ENCODE measurements at places on chromosomes 4 and X.

DNA sequence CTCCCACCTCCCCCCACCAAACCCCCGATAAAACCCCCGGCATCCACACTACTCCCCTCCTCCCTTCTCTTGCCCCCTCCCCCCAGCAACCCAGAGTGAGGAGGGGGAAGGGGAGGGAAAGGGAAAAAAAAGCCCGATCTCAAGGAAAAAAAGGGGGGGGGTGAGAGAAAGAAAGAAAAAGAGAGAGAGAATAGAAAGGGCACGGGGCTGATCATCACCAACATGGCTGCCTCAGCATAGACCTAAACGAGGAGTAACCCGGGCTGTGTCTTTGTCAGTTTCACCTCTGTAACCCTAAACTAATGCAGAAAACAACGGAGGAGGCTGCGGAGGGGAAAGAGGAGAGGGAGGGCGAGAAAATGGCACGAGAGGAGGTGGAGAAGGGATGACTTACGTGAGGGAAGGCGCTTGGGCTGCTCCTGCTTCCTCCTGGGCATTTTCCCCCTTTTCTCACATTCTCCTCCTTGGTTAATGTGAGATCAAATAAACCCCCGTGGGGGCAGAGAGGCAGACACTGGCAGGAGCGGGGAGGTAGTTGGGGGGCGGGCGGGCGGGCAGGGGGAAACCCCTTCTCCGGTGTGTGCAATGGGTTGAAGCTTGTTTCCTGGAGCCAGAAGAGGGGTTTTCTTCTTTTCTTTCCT is 532 bp downstream of the ZNF827 start:
- peak; percentile 22 for DNase-seq

GRCh38 chr4:66974665-66975064 is 570.6 kb downstream of the CENPC start:
- DNase-seq = no peak

DNA sequence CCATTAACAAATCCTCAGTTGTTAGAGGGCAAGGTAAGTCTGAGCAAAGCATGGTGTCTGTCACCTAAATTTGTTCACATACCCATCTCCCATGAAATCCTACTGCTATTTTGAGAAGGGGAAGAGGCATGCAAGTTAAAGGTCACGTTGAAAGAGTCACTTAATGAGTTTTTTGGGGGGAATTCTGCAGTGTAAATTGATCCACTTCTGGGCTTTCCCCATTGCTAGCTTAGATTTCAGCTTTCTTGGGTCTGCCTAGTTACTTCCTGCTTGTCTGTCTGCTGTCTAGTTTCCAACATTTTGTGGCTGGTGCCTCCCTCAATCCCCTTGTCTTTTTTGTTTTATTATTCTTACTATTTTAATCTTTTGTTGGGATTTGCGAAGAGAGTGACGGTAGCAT is 32.0 kb downstream of the CEP135 start:
- no peak for DNase-seq

DNA sequence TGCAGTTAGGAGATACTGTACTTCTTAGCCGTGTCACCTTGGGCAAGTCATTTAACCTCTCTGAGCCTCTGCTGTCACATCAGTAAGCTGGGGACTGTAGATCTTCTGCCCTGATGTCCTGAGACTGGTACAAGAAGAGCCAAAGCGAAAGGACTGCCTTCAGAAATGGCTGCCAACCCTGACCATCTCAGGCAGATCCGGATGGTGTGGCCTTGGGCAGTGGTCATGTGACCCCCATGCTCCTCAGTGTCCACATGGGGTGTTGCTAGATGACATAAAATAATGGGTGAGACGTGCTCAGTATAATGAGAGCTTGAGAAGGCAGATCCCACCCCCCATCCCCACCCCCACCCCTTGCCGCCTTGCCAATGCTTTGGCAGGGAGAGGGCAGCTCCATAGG is 60.4 kb upstream of the MTM1 start:
- no peak for DNase-seq

DNA sequence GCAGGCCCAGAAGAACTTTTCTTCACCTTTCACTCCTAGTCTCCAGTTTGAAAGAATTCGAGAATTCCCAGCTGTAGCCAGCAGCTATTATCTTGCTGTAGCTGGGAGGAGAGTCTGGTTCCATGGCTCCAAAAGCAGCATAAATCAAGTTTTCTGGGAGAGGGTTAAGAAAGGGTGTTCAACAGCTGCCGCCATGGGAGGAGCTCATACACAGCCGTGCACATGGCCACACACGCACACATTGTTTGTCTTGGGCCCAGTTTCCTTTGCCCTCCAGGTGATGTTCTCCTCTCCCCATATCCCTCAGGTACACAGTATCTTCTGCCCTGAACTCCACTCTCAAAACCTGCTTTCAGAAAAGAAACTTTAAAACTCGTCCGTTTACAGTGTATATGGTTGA is 4.1 kb upstream of the GPC3 start:
- no peak for DNase-seq

DNA sequence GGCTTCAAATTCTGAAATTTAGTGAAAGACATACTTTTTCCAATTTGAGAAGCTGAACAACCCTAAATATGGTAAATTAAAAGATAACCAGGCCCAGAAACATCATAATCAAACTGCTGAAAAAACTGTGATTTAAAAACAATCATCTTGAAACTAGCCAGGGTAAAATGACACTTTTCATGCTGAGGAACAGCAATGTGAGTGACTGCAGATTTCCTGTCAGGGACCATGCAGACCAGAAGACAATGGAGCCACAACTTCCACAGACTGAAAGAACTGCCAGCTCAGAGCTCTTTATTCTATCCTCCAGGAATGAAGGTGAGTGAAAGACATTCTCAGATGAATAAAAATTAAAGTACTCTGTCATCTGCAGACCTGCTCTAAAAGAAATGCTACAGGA is 73.3 kb downstream of the NAT8L start:
- no peak for DNase-seq

GRCh38 chrX:10474510-10474909 is 145.9 kb downstream of the MID1 start:
- DNase-seq = no peak

DNA sequence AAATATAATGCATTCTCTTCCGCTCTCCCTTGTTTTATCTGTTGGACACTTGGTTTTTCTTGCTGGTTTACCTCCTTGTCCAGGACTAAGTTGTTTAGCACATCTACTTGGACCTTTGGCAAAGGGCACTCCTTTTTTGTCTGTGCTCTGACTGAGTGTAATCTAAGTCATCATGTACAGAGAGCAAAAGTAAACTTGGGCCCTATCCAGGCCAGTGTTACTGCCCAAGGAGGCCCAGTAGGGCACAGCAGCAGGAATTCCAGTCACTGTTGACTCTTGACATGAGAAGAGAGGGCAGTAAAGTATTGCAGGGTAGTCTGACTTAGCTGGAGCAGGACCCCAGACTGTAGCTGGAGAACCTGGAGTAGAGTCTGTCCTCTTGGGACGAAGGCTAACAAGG is 445.5 kb downstream of the ZIC3 start:
- no peak for DNase-seq

DNA sequence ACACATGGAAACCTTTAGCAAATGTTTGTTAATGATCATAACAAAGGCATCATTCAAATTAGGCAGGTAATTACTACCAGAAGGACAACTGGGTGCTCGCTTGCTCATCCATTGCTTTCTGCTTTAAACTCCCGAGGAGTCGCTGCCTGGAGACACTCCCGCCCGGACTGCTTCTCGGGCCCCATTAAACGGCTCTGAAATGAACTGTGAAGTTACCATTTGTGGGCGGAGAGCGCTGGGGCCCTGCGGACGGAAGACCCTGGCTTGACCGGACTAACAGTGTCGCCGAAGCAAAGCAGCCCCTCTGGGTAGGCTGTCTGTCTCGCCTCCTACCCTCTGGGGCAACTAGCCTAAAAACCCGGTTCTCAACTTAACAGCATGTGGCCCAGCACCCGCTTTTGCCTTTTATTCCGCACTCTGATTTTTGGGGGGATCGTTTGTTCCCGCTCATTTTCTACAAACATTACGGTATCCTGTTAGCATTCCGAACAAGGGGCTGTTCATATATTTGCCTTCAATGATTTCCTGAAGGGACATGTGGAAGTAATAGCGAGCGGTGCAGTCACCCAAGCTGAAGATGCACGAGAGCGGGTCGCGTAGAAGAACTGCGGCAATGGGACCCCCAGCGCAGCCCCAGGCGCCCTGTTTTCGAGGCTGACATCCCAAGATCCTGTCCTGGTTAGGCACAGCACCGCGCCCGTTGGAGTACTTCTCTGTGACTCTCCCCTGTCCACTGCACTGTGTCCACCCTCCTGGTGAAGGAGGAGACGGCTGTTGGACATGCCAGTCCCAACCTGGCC is 1.6 kb upstream of the PDGFRA start:
- no peak for DNase-seq

- no peak for DNase-seq
Measured at GRCh38 chr4:105965183-105965800, 70.0 kb downstream of the NPNT start.

DNA sequence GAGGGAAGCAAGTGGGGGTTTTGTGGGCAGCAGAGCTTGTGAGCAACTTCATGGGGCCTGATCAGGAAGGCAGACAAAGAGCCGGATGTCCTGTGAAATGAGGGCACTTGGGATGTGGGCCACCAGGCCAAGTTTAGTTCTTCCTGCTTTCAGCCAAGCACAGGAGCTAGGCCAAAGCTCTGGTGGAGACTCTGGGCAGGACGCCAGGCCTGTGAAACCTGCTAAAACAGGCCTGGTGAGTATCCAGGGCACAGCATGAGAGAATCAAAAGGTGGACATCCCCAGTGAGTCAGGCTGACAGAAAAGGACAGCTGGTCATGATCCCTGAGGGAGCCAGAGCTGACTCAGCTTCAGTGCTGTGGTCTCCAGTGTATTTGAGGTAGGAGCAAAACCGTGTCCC is 95.7 kb downstream of the NPNT start:
- DNase-seq = no peak

DNA sequence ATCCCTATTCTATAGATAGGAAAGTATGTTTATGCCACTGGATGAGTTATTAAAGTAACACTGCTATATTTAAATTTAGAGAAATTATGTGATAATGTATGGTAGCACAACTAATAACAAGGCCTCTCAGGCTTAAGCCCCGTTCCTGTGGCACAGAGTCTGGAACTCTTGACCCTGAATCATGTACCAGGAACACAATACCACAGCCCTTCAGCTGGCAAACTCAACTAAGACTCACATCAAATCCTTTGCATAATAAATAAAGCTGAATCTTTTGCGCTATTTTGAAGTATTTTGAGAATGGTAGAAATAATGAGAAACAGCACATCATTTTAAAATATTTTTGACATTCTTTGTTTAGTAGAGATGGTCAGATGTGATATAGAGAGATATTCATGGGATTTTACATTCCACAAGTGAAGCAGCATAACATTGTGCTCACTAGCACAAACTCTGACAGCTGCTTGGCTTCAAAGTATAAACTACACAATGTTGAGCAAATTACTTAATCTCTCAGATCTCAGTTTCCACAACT is 478.4 kb upstream of the FAM241A start:
- DNase-seq = no peak

DNA sequence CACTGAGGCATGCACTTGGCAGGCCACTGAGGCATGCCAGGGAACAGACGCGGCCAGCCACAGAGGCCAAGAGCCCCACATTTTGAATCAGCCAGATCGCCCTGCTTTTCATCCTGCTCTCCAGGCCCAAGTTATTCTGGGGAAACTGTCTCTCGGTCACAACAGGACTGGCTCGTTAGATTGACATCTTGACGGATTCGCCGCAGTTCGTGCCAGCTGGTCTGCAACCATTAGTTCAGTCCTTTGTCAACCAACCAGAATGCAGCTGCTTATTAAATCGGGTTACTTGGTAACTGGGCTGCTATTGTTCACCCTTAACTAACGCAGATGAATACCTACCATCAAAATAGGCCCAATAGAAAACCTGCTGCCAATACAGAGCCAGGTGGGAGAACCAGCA is 16.7 kb downstream of the CLDN34 start:
- no peak for DNase-seq

GRCh38 chr4:15809466-15809865 is 31.3 kb downstream of the CD38 start:
- no peak for DNase-seq

DNA sequence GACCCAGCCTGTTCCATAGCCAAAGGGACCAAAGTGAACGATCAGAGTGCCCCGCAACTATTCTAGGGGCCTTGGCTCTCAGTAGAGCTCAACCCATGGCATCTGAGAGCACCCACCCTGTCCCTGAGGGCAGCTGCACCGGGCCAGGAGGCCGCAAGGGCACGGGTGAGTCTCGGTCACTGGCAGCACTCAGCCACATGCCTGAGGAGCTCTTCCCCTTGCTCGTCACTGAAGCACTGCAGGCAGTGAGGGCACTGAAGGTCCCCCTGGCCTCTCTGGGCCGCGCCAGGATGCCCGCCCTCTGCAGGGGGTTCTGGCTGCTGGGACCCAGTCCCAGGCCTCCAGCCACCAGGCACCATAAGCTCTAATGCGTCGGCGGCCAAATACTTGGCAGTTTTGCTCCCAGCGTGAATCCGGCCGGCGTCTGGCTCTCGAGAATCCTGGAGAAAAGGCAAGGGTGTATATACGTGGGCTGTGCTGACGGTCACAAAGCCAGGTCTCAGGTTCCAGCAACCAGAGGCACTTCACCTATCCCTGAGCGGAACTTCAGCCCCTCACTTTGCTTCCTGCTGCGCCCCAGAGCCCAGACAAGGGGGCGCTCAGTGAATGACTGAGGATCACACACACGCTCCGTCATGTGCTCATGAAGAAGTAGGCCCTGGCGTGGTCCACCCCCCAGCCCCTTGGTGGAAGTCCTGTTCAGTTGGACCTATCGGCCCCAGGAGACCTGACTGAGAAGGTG is 13.9 kb downstream of the TNIP2 start:
- DNase-seq = no peak

DNA sequence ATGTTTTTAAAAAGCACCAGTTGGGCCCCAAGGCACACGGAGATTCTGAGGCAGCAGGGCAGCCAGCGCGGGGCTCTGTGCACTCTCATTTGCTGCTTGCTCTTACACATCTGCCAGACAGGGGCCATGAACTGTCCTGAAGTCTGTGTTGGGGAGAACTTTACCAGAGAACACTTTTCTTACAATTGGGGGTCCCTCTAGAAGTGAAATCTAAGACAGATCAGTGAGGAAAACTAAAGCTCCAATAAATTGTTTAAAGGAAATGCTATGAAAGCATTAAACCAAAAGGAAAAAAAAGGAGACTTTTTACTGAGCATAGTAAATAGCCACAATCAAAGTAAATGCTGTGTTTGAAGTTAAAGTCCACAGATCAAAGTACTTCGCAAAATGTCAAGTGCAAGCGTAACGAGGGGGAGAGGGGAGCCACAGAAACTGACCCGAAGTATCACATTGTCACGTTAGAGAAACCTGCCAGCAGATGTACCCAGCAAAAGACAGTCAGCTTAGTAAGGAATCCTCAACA is 37.8 kb downstream of the SORBS2 start:
- DNase-seq = no peak

- DNase-seq = no peak
Measured at GRCh38 chr4:40916880-40917279, 167.1 kb downstream of the NSUN7 start.

DNA sequence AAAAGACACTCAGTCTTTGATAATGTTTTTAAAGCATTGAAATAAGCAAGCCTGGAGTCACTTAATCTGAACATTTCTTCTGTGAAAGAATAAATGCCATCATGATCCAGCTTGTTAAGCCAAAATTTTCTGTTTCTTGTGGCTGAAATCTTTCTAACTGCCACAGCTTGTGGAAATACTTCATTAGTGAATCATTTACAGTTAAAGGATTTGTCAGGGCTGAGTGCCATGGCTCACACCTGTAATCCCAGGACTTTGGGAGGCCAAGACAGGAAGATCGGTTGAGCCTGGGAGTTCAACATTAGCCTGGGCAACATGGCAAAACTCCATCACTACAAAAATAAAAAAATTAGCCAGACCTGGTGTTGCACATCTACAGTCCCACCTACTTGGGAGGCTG is 93.3 kb upstream of the PDE5A start:
- DNase-seq = no peak
